ENCODE measurements at places on chromosomes 2 and 18.

GRCh38 chr2:42372474-42373200, 11.6 kb upstream of the COX7A2L start:
- no peak for DNase-seq

DNA sequence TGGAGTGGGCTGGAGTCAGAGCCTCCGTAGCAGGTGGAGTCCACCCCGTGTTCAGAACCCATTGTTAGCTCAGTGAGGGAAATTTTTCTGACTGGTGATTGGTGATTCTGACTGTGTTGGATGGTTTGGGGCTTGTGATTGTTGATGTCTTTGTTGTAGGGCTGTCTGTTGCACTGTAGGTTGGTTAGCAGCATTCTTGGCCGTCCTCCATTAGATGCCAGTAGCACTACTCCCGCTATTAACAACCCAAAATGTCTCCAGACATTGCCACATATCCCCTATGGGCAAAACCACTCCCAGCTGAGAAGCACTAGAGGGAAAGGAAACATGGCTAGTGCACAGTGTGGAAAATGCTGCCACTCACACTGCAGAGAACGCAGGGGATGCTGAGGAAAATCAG, 51.7 kb downstream of the ARMC9 start:
- no peak for DNase-seq

- DNase-seq, result no peak
Measured at GRCh38 chr18:34220081-34220815, 4.5 kb downstream of the NOL4 start.

- DNase-seq, result no peak
Measured at GRCh38 chr2:26488463-26489212, 10.7 kb upstream of the OTOF start.

DNA sequence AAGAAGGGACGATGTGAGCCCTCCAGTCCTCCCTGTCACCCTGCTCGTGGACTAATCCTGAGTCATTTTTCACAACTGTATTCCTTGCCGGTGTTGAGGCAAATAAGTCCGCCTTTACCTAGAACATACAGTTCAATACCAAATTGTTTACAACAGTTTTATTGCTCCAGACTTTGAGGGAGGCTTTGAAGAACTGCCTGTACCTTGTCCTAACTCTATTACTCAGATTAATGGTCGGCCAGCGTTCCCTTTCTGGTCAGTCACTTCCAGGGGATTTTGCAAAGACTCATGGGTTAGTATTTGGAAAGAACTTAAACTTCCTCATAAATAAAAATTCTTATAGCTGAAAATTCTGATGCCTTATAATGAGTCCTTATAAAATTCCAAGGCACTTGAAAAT, 85.1 kb upstream of the ZNF532 start:
- no peak for DNase-seq

Measured in HCT116 (cell line).